Erythroblast (primary cell): ENCODE measurements at places on chromosomes 3 and 15.

DNA sequence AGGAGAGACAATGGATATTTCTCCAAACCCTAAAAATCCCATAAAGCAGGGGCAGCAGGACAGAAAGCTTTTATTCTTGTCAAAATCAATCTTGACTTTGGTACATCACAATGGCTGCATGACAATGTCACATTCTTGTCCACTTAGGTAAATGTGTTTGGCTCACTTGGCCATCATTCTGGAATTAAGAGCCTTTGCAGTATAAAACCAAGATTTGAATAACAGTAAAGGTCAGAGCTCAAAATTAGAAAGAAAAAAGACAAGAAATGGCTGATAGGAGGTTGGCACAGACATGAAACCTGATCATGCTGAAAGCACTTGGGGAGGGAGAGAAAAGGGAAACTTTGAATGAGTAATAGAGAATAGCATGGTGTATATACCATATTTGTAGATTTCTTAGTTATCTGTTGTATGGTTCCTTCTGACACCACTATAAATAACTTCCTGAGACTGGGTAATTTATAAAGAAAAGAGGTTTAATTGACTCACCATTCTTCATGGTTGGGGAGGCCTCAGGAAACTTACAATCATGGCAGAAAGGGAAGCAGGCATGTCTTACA is 158.5 kb upstream of the SGO1 start:
- no peak for DNase-seq

DNA sequence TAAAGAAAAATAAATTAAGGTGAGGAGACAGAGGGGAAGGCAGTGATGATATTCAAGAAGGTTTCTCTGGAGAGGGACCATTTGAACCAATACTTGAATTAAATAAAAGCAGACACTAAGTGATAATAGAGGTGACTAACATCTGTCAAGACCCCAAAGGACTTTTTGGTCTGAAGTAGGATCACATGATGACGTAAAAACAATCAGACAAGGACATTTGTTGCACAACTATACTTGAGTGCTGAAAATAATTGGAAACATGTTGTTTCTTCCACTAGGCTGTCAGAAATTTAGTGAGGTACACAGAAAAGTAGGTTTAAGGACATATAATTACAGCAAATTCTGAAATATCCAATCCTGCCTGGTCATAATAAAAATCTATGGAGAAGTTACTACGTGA is 179.5 kb downstream of the WNT5A start:
- no peak for DNase-seq

GRCh38 chr15:64991536-64992135 is 1.9 kb upstream of the SPG21 start:
- DNase-seq: no peak

- no peak for DNase-seq
These were observed 460.1 kb downstream of the CNTN4 start for GRCh38 chr3:2558796-2559195.

- DNase-seq: no peak
These were observed 38.6 kb upstream of the CSPG4 start for GRCh38 chr15:75751116-75751875.

- DNase-seq: peak; percentile 66
These were observed 800 bp downstream of the DAG1 start for GRCh38 chr3:49470714-49471420.

GRCh38 chr3:58575971-58576652 is 1.1 kb downstream of the FAM107A start:
- DNase-seq: no peak

DNA sequence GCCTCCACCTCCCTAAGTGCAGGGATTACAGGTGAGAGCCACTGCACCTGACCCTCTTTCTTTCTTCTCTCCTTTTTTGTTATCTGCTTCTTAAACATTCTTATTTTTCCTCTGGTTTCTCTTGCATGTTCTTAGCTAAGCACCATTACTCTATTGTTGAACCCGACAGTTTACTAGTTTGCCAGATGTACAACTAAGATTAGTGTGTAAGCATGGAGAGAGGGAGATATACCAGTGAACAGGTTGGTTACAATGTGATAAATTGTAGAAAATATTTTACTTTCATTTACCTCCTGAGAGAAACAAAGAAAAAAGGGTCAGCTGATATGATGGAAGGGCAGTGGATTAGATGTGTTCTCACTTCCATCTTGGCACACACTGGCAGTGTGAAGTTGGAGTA is 4.9 kb downstream of the HAUS2 start:
- DNase-seq: peak; percentile 65

DNA sequence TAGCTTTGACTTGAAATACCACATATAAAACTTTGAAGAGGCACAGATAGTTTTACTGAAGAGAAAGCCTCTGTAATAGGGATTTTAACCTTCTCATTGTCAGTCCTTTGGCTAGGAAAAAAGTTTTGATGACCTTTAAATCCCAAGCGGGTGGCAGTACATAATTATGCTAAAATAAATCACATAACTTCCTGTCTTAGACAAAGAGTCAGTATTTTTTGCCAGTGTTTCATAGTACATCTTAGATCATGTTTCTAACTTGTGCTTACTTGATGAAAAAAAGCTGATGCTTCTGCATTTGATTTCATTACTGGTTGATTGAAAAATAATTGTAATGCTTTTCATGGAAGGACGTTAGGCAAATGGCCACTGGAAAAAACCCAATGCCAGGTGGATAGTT is 5.8 kb downstream of the ST3GAL6 start:
- DNase-seq: no peak

- DNase-seq: peak; percentile 45
These were observed 129.8 kb downstream of the NSMCE3 start for GRCh38 chr15:29139540-29140459.
